ENCODE measurements at places on chromosomes 4 and X. TPM values are rescaled to one million over a fixed set of nuclear protein-coding genes. Genes with fewer than 3 reads are reported as not detected.

DNA sequence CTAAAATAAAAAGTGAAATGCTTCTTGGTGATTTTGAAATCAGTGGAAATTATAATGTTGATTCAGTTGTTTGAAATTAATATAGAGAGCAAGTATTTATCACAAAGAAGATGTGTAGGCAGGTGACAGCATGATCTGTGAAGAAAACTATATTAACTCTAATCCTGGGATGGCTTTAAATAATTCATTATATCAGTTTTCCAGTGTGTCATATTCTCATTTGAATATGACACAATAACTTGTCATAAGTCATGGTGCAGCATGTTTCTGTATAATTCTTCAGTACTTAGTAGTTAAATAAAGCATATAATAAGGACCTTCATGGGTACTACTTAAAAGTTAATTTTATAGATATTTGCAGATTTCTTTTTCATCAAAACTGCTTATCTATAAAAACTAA lies 573.6 kb downstream of the INPP4B start:
- DNase-seq, result no peak

- DNase-seq, result no peak
These were observed 151.2 kb downstream of the SPATA18 start for GRCh38 chr4:52202251-52202779.

GRCh38 chrX:98065151-98065550 lies 1181.4 kb downstream of the RPA4 start:
- no peak for DNase-seq

- peak; percentile 31 for DNase-seq
These were observed 668 bp upstream of the TAPT1 start for GRCh38 chr4:16226816-16227461.

DNA sequence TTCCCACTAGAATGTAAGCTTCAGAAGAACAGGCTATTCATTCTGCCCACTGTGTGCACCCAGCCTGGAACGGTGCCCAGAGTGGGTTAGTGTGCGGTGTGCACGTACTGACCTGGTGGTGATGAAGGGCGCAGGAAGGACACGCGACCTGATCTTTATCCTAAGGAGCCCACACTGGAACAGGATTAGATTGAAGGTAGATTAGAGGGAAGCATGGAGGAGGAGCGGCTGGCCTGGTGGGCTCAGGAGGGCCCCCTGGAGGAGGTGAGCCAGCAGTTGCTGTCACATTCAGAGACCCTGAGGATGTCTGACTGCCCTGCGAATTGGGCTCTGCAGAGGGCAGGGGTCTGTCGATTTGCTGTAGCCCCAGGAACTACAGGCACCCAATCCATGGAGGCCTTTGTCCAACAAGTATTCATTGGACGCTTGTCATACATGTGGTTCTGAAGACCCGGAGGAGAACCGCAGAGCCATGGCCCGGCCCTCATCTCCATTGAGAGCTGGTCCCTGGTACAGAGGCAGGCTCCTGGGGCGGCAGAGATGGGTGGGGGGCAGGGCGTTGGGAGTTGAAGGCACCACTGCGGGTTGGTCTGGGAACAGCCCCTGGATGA lies 73.2 kb downstream of the HTRA3 start:
- DNase-seq, result no peak

GRCh38 chr4:100421361-100421978 lies 96.4 kb downstream of the EMCN start:
- DNase-seq, result no peak

DNA sequence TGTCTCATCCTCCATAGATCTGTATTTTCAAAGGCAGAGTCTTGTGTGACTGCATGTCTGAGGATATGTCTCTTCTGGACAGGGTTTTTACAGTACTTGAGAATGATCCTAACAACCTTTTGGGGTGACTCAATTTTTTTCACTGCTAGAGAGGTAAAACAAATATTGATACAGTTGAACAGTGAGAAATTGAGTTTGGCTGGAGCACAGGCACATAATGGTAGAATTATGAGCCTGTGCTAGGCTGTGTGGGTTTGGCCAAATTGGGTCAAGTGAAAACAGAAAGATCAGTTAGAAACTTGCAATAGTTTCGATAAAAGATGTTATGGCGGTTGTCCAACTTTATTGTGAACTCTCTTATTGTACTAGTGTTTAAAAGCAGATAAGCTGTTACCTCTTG lies 23.3 kb upstream of the EOLA2 start:
- no peak for DNase-seq

DNA sequence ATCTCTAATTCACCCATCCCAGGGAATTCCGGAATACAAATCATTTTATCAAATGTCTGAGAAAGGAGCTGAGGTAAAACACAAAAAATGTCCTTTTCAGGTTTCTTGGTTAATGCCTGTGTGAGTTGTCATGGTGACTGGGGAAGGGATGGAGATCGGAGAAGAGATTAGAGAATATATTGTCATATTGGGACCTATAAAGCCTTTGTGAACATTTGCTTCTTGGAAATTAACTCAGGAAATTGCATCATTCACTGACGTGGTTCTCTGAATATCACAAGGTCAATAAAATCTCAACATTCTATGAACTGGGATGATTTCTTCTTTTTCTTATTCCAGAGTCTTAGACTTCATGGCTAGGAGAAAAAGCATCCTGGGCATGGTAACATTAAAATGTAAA lies 174.8 kb upstream of the GLRA2 start:
- no peak for DNase-seq

GRCh38 chrX:124388562-124388961 lies 42.2 kb downstream of the SH2D1A start:
- DNase-seq, result peak; percentile 62

DNA sequence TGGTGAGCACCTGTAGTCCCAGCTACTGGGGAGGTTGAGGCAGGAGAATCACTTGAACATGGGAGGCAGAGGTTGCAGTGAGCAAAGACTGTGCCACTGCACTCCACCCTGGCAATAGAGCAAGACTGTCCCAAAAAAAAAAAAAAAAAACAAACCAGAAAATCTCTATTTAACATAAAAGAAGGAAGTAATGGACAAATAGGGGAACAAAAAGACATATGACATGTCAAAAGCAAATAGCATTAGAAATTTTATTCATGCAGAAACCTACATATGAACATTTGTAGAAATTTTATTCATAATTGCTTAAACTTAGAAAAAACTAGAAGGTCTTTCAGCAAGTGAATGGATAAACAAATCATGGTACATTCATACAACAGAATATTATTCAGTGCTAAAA lies 97.1 kb upstream of the SH3RF1 start:
- DNase-seq, result no peak

DNA sequence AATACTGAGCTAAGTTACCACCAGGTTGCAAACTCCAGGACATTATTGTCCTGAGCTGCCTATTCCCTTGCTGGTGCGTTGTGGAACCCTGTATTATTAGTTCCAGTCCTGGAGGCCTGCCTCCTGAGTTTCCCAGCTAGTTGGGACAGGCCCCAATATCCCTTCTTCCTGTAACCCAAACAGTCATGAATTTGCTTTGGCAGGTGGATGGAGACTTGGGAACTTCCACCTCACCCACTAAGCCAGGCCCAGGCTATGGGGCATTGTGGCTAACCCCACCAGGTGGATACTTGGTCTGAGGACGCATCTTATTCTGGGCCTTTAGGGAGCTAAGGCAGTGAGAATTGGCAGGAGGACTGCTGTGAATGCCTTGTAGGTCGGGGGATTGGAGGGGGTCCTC lies 5.0 kb downstream of the RBM3 start:
- no peak for DNase-seq

DNA sequence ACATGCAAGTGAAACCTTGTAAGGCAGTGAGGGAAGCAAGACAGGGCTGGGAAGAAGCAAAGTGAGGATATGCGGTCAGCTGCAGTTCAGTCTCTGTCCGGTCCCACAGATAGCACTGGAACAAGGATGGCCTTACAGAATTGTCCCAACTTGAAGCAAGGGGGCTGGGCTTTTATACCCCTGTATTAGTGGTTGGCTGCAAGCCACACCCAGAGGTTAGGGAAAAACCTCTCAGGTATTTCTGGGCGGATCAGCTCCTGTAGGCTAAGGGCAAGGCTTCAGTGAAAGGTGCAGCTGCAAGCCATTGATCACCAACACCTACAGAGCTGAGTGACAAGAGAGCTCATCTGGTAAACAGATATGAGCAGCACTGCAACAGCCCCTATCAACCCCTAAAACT lies 89.0 kb downstream of the KDR start:
- no peak for DNase-seq

DNA sequence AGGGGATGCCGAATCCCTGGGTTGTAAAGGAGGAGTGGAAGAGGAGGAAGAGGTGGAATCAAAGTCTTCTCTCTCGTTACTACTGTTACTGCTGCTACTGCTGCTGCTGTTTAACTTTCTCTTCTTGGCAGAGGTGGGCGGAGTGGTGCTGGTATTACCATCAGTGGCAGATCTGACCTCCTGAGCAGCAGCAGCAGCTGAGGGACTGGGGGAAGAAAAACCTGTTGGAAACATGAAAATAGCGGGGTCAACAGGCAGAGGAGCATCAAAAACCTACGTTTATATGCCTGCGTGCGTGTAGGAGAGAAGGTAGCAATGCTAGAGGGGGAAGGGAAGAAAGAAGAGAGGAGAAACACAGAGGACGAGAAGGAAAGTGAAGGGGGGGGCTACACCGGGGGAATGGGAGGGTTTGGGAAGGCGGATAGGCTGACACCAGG lies 339 bp downstream of the CUL4B start:
- DNase-seq, result peak; percentile 42

- no peak for DNase-seq
These were observed 54.6 kb upstream of the CLDN34 start for GRCh38 chrX:9912351-9913145.

DNA sequence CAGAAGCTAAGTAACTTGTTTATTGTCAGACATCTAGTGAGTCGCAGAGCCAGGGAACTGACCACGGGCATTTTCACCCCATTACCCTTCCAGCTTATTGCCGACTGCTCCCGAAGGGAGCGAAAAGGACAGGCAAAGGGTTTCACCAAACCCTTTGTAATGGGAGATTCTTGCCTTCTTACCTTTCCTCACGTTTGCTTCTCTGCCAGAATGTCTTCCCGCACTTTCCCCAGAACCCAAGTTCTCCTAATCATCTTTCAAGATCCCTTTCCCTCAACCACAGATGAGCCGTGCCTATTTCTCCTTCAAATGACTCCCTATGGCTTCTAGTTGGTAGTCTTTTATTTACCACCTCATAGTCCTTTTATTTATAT lies 520 bp upstream of the SRP72 start:
- DNase-seq, result no peak

GRCh38 chr4:65791812-65792308 lies 121.6 kb upstream of the EPHA5 start:
- DNase-seq, result no peak

DNA sequence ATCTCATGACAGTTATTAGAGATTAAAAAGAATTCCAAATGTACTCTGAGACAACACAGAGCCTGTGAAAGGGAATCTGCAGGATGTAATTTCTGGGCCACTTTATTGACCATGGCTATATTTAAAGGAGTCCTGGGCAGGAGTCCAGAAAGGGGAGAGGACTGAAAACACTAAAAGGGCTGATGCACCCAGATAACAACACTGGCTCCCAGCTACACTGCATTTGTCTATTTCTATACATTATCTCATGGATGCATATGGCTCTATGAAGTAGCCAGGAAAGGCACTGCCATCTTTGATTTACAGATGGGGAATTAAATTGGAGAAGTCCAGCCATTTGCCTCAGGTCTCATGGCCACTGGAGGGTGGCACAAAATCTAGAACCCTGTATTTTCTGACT lies 56.0 kb downstream of the MED28 start:
- DNase-seq, result no peak

- DNase-seq, result no peak
These were observed 50.8 kb upstream of the SETD7 start for GRCh38 chr4:139606579-139607501.

GRCh38 chr4:128177498-128177897 lies 110.1 kb downstream of the PGRMC2 start:
- DNase-seq, result no peak

DNA sequence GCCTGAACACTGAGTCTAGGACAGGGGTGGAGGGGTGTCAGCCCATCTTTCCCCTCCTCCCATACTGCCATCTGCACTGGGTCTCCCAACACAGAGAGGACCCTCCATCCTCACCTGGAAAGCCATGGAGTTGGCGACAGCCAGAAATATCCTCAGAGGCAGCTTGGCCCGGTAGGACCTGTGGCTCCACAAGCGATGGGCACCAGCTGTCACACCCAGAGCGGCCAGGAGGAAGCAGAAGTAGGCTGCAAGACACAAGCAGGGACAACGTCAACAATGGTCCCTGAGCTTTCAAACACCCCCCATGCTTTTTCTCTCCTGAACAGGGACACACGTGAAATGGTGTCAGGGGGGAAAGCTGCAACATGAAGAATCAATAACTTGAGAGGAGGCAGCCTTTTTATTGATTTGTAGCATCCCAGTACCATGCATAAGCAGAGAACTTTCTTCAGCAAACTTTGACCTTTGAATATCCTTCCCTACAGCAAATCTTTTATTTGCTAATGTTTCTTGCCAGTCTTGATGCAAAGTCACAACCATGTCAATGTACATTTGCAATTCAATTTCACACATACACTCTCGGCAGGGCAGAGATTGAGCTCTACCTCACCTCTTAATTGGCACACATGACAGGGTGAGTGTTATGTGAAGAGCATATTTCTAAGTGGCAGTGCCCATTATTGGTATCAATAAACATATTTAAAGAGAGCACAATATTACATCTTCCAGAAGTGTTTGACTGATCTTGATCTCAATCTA lies 93.2 kb downstream of the SCD5 start:
- DNase-seq, result no peak

GRCh38 chrX:30892591-30892990 lies 3.5 kb upstream of the TAB3 start:
- no peak for DNase-seq

GRCh38 chrX:71958281-71958675 lies 47.6 kb downstream of the NHSL2 start:
- no peak for DNase-seq

DNA sequence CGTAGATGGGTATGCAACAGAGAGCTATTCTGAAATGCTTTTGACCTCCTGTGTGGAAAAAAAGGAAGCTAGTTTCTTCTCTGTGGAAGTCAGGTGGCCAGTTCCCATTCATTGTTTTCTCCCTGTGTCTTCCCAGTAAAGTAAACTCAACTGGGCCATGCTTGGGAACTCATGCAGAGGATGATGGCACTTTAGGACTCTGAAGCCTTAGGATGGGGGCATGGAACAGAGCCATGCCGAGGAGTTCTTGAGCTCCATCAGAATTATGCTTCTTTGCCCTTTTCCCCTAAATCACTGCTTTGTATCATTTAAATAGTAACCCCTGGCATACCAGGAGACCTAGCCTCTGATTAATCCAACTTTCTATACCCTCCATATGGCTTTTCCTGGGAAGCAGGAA lies 3.2 kb downstream of the TMEM164 start:
- DNase-seq, result no peak

EDNRA gene
- 140 TPM for total RNA-seq

FBXW7 gene
- 46.4 TPM for total RNA-seq

PPARGC1A gene
- 3.7 TPM for total RNA-seq

EFHC2 gene
- total RNA-seq, result 1.5 TPM

METTL14 gene
- 62.7 TPM for total RNA-seq

TRPC5OS gene
- not detected for total RNA-seq

SLC10A4 gene
- 10.1 TPM for total RNA-seq

UGT2B10 gene
- total RNA-seq, result not detected

DUX4 gene
- total RNA-seq, result not detected

RNF175 gene
- total RNA-seq, result 2.5 TPM
